ENCODE measurements at places on chromosomes 5 and 9.
A peak's percentile ranks its signal among the peaks of the same experiment; 100 is the strongest.

DNA sequence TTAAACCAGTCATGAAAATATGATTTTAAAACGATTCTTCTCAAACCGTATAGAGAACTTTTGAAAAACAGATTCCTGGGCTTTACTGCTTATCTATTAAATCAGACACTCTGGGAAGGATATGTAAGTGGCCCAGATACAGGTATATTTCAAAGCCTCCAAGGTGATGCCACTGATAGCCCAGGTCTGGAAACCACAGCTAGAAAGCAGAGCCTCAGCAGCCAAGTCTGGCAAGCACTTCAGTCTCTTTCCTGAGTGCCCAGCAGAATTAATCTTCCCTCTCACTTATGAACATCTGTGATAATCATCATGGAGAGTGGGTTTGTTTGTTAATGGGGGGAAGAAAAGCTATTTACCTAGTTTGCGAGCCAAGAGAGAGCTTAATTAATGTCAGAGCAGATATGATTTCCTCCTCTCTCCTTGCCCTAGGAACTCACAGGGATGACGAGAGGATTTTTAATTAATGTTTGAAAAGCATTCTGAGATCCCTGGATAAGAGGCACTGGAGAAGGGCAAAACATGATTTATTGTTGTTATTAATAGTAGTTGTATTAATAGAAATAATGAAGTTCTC, 368.4 kb downstream of the TLE1 start:
- no peaks in the 10 kb centered on the region for H3K36me3 ChIP-seq
- no peak overlapping the region for H3K27ac ChIP-seq
- H3K4me3 ChIP-seq = no peak overlapping the region

DNA sequence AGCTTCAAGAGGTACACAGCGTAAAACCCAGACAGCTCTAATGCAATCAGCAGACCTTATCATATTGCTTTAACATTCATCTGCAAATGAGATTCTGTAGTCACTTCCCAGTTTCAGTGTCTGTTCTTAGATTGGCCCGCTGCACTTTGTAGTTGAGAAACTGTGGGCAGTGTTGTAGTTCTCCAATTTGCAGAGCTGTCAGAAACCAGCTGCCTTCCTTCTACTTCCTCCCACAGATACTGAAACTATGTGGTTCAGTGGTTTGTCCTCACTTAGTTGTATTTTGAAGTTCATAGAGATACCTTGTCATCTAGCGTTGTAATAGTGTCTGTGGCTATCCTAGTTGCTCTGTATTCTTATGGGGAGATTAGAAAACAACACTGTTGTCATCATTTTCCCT, 39.6 kb upstream of the TRIM36 start:
- no peak for DNase-seq
- H3K27me3 ChIP-seq = no peaks in the 10 kb centered on the region
- H3K4me1 ChIP-seq = no peaks in the 10 kb centered on the region
- H3K4me3 ChIP-seq = no peak overlapping the region
- peaks cover 24% of the 10 kb centered on the region for H3K36me3 ChIP-seq
- no peak overlapping the region for H3K27ac ChIP-seq

DNA sequence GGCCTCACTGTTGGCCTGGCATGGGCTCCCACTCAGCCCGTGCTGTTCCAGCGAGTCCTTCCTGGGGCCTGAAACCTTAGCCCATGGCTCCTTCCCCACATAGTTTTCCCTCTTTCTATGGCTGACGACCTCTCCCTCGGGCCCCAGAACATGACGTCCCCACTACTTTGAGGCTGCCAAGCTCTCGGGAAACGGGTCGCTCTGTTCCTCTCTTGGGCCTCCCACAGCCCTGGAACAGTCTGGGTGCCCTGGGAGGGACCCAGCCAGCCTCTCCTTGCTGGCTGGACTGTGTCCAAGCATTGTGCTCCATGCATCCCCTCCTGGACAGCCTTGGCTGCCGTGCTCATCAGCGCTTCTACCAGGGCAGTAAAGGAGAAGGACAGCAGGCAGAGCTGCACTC, 118.3 kb downstream of the SYK start:
- H3K4me3 ChIP-seq = no peak overlapping the region
- H3K4me1 ChIP-seq = peaks cover 15% of the 10 kb centered on the region
- H3K27me3 ChIP-seq = no peaks in the 10 kb centered on the region
- DNase-seq = no peak
- peak overlapping the region; percentile 63 for H3K27ac ChIP-seq
- H3K36me3 ChIP-seq = no peaks in the 10 kb centered on the region

- no peaks in the 10 kb centered on the region for H3K4me1 ChIP-seq
- H3K27me3 ChIP-seq = no peaks in the 10 kb centered on the region
- H3K36me3 ChIP-seq = peaks cover 23% of the 10 kb centered on the region
- H3K4me3 ChIP-seq = no peak overlapping the region
- no peak overlapping the region for H3K27ac ChIP-seq
These were observed 102.4 kb downstream of the LPAR1 start for GRCh38 chr9:110935829-110936228.

DNA sequence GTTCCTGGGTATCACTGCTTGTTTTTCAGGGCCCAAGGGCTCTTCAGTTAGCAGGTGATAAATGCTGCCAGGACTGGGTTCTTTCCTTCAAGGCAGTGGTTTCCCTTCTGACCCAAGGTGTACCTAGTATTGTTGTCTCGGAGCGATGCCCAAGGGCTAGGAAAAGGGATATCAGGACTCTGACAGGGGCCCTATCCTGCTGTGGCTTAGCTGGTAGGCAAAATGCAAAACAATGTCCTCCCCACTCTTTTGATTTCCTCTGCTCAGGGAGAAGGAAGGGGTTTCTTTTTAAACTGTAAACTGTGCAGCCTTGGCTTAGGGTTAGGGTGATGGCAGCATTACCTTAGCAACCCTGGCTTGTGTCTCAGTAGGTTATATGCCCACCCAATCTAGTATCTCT, 508.8 kb upstream of the CTNND2 start:
- H3K4me1 ChIP-seq = no peaks in the 10 kb centered on the region
- no peak overlapping the region for H3K27ac ChIP-seq
- H3K36me3 ChIP-seq = no peaks in the 10 kb centered on the region
- no peak for DNase-seq

DNA sequence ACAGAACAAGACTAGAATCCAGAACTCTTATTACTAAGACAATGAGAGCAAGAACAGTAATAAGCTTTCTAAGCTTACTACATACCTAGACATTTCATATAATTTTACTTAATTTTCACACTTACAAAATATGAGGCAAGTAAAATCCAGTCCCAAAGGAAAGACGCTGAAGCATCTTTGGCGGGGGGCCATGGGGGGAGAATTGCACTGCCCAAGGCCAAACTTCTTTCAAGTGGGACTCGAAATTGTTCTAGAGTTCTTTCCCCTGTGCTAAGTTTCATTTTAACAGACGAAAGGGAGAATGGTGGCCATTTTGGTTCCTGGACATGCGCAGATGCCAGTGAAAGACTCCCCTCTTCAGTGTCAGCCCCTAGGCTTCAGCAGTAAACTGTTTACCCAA, 72.3 kb downstream of the PRRT1B start:
- H3K4me3 ChIP-seq = no peak overlapping the region
- no peaks in the 10 kb centered on the region for H3K27me3 ChIP-seq
- H3K36me3 ChIP-seq = peaks cover 15% of the 10 kb centered on the region
- H3K27ac ChIP-seq = no peak overlapping the region
- no peaks in the 10 kb centered on the region for H3K4me1 ChIP-seq
- DNase-seq = no peak

DNA sequence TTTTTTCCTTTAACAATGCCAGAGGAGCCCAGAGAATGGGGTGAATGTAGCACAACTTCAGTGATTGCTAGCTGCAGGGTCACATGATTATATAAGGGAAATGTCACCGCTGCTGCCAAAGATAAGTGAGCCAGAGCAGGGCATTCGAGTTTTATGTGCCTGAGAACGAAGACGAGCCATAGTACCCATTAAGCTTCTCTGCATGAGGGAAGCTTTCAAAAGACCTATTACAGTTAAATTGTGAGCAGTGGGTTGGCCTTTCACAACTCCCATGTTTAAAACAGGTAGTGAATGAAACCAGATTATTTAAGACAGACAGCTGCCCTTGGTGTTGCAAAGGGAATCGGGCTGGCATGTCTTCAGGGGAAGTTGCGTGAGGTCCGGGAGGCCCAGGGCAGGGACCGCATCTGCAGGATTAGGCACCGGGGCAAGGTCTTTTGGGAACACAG, 82.4 kb upstream of the TNFAIP8 start:
- peaks cover 79% of the 10 kb centered on the region for H3K4me1 ChIP-seq
- peak overlapping the region; percentile 97 for H3K27ac ChIP-seq
- peaks cover 14% of the 10 kb centered on the region for H3K36me3 ChIP-seq
- DNase-seq = no peak
- H3K4me3 ChIP-seq = no peak overlapping the region

DNA sequence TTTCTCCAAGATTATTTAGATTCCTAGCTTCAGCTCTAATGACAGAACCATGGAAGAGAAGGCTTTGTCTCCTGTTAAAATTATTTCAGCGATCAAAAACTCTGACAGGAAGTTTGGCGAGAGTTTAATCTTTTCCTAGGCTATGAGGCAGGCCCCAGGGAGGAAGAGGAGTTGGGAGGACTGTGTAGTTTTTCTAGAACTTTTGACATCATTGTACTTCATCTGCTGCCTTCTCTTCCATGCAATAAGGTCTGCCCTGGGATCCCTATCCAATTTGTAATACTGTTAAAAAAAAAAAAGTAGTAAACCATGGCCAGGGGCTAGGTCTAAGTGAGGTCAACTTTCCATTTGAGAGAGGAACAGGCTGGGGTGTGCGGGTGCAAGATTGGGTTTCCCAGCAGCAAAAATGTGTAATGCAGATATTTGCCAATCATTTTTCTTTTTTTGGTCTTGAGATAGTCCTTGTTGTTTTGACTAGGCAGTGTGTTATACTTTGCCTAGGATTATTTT, 261.9 kb upstream of the ANKH start:
- H3K4me3 ChIP-seq = no peak overlapping the region
- DNase-seq = no peak
- no peaks in the 10 kb centered on the region for H3K36me3 ChIP-seq
- no peak overlapping the region for H3K27ac ChIP-seq

GRCh38 chr5:53041071-53041692, 52.0 kb downstream of the ITGA2 start:
- H3K4me3 ChIP-seq = no peak overlapping the region
- H3K36me3 ChIP-seq = peaks cover 41% of the 10 kb centered on the region
- peaks cover 49% of the 10 kb centered on the region for H3K4me1 ChIP-seq
- no peaks in the 10 kb centered on the region for H3K27me3 ChIP-seq

GRCh38 chr5:110638970-110639902, 87.2 kb downstream of the TMEM232 start:
- no peak overlapping the region for H3K27ac ChIP-seq
- H3K27me3 ChIP-seq = peaks cover 7% of the 10 kb centered on the region
- DNase-seq = no peak
- no peak overlapping the region for H3K4me3 ChIP-seq

GRCh38 chr9:94800424-94801117, 74.1 kb downstream of the AOPEP start:
- peak overlapping the region; percentile 29 for H3K27ac ChIP-seq
- no peaks in the 10 kb centered on the region for H3K27me3 ChIP-seq
- H3K4me3 ChIP-seq = no peak overlapping the region
- no peak for DNase-seq
- peaks cover 47% of the 10 kb centered on the region for H3K4me1 ChIP-seq

All from RWPE2 (cell line).